ENCODE measurements at places on chromosomes 1 and 21.
A peak's percentile ranks its signal among the peaks of the same experiment; 100 is the strongest.

GRCh38 chr1:176905648-176906047, 258.9 kb downstream of the ASTN1 start:
- no peak for DNase-seq

DNA sequence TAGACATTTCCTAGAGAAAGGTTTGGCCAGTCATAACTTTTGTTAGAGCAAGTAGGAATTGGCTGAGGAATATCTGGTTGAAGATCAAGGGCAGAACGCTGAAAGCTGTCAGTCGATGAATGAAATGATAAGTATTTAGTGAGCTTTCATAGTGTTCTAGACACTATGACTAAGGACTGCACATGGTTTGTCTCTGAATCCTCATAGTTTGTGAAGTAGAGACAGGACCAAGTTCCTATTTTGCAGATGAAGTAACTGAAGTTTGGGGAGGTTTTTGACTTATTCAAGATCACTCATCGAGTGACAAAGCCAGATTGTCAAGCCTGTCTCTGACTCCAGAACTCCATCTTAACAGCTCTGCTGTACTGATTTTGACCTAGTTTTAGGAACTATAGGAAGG, 4.7 kb downstream of the ELOA start:
- no peak for DNase-seq

GRCh38 chr1:48059289-48059688, 62.1 kb upstream of the TRABD2B start:
- no peak for DNase-seq

- no peak for DNase-seq
Measured at GRCh38 chr1:236159704-236160539, 17.6 kb downstream of the GPR137B start.

DNA sequence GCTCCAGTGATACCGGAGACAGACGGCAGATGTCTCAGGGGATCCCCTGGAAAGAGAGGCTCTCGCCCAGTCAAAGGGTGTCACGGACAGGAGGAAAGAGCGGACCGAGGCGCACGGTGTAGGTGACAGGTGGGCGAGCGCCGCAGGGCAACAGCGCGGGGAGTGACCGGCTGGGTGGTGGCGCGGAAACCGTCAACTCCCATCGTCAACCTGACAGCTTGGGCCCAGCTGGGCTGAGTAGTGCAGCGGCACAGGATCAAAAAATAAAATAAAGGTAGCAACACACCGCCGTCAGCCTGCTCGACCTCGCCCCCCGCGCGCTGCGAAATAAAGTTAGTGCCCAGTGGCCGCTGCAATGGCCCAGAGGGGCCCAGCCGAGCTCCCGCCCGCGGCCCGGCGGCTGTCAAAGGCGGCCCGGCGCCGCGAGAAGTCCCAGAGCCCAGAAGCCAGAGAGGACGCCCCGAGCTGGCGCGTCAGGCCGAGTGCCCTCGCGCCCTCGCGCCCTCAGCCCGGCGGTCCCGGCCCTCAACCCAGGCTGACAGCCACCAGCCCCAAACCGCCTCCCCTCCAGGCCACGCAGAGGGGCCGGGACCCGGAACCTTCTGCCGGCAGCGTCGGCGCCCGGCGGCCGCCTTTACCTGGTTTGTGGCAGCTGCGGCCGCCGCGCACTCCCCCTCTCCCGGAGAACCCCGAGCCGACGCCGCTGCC, at the start of gene LYST:
Gene LYST (minus strand): TSS at position 702 of the 708 bp plus-strand sequence. CDS start 36,489 bp downstream, outside the sequence.
- DNase-seq = peak; percentile 56

DNA sequence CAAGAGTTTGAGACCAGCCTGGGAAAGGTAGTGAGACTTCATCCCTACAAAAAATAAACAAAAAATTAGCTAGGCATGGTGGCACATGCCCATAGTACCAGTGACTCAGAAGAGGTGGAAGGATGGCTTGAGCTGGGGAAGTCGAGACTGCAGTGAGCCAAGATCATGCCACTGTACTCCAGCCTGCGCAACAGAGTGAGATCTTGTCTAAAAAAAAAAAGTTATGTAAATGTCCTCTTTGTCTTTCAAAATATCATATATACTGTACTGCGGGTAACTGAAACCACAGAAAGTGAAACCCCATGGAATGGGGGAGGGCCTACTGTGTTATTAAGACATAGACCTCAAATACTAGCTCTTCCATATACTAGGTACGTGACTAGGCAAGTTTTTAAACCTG, 20.8 kb downstream of the ACADM start:
- no peak for DNase-seq

GRCh38 chr1:216140730-216141524, 282.3 kb downstream of the USH2A start:
- DNase-seq = peak; percentile 57

DNA sequence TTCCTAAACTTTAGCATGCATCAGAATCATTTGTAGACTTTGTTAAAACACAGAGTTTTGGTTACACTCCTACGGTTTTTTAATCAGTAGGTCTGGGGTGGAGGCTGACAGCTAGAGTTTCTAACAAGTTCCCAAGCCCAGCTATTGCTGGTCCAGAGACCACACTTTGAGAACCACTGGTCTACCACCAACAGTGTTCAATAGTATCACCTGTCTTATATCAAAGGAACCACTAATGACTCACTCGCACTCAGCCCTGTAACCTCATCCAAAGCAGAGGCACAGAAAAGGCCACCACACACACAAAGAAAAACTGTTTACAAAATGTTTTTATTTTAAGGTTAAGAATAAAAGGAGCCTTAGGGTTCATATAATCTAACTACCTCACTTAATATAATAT, 68.7 kb downstream of the HIVEP3 start:
- no peak for DNase-seq

DNA sequence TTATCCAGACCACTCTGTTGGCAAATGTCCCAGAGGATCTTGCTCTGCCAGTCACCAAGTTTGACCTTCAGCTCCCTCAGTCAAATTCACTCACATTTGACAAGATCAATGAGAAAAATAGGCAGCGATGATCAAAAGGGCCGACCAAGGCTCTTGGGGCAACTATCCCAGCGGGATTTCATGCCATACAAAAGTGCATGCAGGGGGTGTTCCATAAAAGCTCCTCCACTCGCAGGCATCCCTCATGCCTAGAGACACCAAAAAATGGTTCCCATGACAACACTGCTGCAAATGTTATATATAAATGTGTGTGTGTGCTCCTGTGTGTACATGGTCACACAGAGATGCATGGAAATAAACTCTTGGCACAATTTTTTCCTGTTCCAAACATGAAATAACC, 16.2 kb upstream of the EIF4G3 start:
- no peak for DNase-seq

GRCh38 chr1:8317647-8318381, at the start of gene SLC45A1:
Gene SLC45A1 (plus strand): TSS chr1:8318114. CDS start chr1:8324330, 6,216 bp downstream.
- DNase-seq = peak; percentile 76

GRCh38 chr1:7373876-7374562, 397.1 kb upstream of the VAMP3 start:
- no peak for DNase-seq

DNA sequence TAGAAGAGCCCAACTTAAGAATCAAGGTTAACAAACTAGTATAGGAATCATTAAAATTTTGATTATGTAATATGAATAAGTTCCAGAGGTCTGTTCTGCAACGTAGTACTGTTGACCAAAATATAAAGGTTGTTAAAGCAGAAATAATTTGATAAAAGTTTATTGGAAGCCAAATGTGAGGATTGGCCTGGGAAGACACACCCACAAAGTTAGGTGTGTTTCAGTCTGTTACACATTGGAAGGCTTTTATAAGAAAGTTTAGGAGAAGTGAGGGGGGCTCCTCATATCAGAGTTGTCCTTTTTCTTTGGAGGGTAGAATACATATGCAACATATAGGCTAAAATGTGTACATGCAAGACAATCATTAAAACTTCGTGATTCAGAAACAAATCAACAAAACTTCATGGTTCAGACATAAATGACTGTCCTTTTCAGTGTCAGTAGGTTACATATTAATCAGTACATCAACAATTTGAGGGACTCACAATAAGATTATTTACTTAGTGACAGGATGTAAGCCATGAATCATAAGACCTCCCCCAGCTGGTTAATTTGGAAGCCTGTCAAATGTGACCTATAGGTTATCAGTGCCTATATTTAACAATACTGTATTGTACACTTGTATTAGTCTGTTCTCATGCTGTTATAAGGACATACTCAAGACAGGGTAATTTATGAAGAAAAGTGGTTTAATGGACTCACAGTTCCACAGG, 245.0 kb upstream of the B3GALT2 start:
- no peak for DNase-seq

DNA sequence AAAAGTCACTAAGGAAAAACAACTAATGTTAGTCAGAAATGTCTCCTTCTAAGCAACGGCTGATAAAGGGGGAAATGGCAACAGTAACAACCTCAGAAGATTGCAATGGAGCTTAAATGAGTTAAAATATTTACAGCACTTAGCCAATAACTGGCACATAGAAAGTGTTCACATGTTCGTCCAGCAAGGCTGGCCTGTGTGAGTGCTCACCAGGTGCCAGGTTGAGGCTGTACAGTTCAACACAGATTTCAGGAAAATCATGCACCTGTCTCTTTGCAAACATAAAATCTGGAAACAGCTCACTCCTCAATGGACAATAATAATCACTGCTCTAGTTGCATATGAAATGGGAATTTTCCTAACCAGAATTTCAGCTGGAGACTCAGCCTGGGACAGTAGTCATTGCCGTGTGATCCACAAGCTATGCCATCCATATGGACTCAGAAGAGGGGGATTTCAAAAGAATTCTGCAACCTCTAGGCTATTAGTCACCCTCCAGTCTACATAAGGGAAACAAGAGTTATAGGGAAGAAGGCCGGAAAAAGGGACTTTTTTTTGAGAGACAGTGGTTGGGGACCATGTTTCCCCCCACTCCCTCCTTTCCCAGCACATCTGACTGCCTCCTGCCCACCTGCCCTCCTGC, 68.6 kb downstream of the SYDE2 start:
- no peak for DNase-seq

- no peak for DNase-seq
Measured at GRCh38 chr1:35590476-35591040, 17.4 kb downstream of the TFAP2E start.

DNA sequence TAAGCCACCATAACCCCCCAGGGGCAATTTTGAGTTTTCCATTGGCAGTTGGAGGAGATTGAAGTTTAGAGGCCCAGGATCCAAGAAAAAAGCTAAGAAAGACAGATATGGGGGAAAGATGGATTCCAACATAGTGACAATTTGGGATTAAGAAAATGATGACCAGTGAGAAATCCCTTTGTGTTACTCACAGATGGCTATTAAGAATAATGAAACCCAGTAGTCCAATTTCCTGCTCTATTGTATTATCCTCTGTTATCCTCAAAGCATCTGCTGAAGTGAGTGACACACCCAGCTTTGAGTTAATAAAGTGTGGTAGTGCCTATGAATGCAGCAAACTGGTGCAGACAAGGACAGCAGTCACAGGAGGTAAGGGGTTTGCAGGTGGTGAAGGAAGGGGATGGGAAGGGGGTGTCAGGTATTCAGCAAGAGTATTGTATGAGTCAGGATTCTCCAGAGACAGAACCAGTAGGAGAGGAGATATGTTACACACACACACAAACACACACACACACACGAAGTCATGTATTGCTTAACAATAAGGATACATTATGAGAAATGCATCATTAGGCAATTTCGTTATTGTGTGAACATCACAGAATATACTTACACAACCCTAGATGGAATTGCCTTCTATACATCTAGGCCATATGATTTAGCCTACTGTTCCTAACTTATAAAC, 112.4 kb upstream of the VANGL1 start:
- DNase-seq = no peak

DNA sequence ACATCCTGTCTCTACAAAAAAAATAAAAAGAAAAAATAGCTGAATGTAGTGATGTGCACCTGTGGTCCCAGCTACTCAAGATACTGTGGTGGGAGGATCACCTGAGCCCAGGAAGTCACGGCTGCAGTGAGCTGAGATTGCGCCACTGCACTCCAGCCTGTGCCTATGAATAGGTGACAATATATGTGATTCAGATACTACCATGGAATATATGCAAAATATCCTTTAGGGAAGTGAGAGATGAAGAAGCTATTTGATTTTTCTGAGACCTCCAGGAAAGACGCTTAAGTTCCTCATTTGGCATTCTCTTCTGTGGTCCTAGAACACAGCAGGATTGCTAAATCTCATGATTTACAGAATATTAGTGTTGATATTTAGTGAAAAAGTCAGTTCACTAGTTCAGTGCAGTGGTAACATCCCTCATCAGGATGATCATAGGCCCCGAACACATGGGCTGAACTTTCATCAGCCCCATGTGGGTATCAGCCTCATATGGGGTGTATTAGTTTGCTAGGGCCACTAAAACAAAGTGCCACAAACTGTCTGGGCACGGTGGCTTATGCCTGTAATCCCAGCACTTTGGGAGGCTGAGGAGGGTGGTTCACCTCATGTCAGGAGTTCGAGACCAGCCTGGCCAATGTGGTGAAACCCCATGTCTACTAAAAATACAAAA, 6.0 kb upstream of the VASH2 start:
- DNase-seq = no peak

DNA sequence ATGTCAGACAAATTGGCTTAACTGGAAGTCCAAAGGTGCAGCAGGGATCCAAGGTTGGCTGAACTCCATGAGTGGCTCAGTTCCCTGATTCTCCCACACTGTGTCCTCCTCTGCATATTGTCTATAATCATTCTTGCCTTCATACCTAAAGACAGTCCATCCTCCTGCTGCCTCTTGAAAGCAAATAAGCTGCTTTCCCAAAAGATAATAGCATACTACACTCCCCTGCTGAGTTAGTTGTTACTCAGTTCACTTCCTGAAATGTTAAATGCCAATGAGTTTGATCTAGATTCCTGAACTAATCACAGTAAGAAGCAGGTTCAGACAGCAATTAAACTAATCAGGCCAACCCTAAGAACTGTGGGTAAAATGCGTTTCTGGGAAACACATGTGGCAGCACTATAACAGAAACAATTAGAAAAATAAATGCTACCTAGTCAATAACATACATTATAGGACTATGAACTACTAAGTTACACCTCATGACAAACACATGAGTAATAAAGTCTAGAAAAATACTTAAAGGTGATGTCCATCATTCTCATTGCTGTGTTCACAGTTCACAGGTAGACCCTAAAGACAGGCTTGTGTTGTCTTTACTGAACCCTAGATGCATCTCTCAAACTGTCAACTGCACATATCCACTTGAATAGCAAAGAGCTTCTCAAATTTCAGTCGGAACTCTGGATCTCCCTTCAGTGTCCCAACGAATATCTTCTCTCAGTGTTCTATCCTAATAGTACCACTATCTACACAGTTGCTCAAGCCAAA, 50.8 kb upstream of the BOLA1 start:
- DNase-seq = peak; percentile 62

DNA sequence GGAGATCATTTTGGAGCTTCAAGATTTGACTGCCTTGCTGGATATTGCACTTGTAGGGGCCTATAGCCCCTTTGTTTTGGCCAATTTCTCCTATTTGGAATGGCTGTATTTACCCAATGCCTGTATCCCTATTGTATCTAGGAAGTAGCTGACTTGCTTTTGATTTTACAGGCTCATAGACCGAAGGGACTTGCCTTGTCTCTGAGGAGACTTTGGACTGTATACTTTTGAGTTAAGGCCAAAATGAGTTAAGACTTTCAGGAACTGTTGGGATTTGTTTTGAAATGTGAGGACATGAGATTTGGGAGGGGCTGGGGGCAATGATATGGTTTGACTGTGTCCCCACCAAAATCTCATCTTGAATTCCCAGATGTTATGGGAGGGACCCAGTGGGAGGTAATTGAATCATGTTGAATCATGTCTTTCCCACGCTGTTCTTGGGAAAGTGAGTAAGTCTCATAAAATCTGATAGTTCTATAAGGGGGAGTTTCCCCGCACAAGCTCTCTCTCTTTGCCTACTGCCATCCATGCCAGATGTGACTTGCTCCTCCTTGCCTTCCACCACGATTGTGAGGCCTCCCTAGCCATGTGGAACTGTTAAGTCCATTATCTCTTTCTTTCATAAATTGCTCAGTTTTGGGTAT, 276.1 kb downstream of the LMX1A start:
- DNase-seq = no peak
